ENCODE measurements at places on chromosomes 4 and X.
A peak's percentile ranks its signal among the peaks of the same experiment; 100 is the strongest.

DNA sequence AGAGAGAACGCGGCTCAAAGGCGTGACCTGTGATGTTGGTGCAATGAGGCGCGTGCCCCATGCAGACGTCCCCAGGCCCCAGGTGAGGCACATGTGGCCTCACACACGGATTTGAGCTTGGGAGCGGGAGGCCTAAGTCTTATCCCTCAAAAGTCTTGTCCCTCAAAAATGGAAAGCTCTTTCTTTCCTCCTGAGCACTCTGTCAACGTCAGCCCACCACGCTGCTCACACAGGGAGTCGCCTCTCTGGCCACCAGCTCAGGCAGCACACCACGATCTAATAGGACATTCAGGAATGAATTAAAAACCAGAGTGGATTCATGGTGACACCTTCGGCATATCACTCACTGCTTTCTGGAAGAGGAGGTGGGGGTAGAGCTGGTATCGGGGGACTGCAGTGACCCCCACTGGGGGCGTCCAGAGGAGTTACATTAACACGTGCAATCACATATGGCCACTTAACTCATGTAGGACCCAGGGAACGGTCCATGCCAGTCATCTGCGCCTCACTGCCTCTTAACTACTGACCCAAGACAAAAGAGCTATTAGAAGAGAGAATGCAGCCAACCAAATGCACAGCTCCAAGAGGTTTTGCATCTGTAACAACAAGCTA is 21.9 kb upstream of the CYP4V2 start:
- DNase-seq = no peak

GRCh38 chrX:100379388-100379986 is 30.6 kb downstream of the PCDH19 start:
- peak; percentile 55 for DNase-seq

- peak; percentile 97 for DNase-seq
These were observed at the start of the genes RWDD4 and TRAPPC11 for GRCh38 chr4:183659029-183659871. Gene RWDD4 (minus strand): TSS chr4:183659185. CDS start chr4:183658952, 233 bp downstream. Gene TRAPPC11 (plus strand): TSS chr4:183659293. CDS start chr4:183663868, 4,575 bp downstream.

- peak; percentile 63 for DNase-seq
These were observed 119.8 kb upstream of the TSPAN5 start for GRCh38 chr4:98778206-98778605.

DNA sequence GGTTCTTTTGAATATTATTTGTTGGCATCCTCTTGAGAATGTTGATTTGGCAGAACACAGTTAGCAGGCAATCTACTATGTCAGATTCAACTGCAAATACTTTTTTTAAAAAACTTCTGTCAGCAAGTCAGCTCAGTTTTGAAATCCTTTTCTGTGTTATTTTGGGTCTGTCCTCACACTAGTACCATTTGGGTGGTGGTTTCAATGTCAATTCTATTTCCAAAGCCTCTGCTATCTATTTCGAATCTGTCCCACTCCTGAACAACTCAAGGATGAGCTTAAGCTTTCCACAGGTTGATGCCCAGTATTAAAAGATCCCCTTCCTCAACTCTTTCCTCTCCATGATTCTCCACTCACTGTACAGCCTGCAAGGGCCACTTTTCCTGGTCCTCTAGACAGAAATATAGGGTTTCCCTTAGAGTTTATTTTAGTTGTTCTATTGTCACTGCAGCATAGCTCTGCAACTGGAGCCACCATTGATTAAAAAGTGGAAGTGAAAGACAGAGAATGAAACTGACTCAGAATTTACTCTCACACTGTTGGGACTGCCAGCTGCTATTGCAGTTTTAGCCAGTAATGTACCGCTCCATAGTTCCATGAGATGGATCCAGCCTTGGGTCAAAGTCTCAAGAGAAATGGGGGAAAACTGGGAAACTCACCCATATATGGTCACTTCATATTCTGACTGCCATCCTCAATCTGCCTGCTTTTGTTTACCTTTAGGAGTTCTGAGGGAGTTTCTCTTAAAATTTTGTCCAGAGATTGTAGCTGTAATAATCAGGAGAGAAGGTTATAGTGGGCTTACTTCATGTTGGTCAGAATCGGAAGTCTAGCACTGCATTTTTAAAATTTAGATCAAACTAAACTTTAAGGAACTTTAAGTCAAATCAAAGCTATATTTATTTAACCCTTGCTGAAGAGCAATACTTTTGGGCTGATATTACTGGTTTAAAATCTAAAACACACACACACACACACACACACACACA is 14.6 kb downstream of the HDX start:
- DNase-seq = no peak

DNA sequence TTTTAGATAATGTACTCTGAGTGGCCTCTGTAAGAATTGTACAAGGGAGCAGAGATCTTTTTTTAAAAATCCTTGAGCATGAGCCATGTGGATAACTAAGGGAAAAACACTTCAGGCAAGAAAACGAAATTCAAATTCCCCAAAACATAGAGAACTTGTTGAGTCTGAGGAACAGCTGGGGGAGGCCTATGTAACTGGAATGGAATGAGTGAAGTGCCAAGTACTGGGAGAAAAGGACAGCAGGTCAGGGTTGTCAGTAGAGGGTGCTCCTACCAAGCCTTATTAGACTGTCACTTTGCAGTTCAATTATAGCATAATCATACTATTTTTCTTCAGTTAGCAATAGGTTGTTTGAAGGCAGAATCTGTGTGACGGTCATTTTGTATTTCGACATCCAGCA is 135.1 kb downstream of the ARHGAP6 start:
- DNase-seq = no peak

DNA sequence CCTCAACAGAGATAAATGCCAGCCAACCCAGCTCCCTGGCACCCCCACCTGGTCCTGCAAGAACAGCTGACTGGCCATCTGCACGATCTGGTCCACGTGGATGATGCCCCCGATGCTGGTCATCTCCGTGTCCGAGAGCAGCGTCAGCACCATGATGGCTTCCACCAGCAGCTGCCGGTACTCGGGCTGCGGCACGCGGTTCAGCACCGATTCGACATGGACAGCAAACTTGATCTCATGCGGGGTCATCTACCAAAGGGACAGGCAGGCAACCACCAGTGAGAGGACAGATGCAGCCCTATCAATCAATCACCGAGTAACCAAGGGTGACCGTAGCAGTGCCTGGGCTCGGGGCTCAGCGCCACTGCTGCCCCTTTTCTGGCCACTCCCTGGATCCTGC is 89.8 kb downstream of the PHKA2 start:
- DNase-seq = no peak

- no peak for DNase-seq
These were observed 803 bp downstream of the CNGA1 start for GRCh38 chr4:48015678-48016077.

- no peak for DNase-seq
These were observed 620.7 kb downstream of the RPA4 start for GRCh38 chrX:97504431-97504830.

- DNase-seq = no peak
These were observed 39.5 kb upstream of the GRPEL1 start for GRCh38 chr4:7107166-7107905.

GRCh38 chr4:143384381-143384994 is 47.8 kb downstream of the GAB1 start:
- no peak for DNase-seq

DNA sequence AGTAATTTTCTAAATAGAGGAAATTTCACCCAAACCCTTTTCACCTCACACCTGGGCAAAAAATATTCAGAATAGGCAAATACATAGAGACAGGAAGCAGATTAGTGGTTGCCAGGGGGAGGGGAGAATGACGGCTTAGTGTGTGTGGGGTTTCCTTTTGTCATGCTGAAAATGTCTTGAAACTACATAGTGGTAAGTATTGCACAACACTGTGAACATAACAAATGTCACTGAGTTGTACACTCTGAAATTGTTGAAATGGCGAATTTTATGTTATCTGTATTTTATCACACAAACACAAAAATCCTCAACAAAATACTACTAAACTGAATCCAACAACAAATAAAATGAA is 60.7 kb upstream of the PLAC1 start:
- DNase-seq = no peak

DNA sequence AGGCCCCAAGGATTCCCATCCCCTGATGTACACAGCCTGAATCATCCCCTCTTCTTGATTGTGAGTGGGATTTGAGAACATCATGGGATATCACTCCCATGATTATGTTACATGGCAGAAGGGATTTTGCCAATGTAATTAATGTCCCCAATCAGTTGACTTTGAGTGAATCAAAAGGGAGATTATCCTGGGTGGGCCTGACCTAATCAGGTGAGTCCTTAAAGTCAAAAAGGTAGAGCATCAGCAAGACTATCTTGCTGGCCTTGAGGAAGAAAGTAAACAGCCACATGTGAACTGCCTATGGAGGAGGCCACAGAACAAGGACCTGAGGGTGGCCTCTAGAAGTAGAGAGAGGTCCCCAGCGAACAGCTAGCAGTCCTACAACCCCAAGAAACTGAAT is 203.1 kb upstream of the ATP6AP2 start:
- DNase-seq = no peak

Measured in RKO (cell line).